Memory B cell (primary cell): ENCODE measurements at places on chromosomes 2 and 18.

GRCh38 chr18:2402084-2402483 is 169.2 kb downstream of the METTL4 start:
- no peak overlapping the region for H3K4me3 ChIP-seq
- no peak for DNase-seq
- no peaks in the 10 kb centered on the region for H3K36me3 ChIP-seq
- no peak overlapping the region for H3K27ac ChIP-seq
- peaks cover 1% of the 10 kb centered on the region for H3K27me3 ChIP-seq
- no peaks in the 10 kb centered on the region for H3K4me1 ChIP-seq

DNA sequence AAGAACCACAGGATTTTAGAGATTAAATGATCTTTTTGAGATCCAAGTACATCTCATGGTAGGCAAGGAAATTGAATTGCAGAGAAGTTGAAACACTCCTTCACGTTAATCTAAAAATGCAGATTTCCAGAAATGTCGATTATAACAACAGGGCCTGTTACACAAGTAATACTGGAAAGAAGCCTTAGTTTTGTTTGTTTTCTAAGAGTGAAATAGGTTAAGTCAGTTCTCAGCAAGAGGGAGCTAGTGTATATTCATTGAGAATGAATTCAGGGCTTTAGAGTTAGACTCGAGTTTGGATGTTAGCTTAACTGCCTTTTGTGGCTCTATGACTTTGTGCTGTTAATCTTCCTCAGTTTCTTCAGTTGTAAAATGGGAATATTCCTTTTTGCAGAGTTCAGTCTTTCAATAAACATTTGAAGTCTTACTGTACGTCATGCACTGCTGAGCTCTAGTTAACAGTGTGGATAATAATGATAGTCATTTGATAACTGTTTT is 926 bp downstream of the NDUFV2 start:
- H3K4me3 ChIP-seq: peak overlapping the region; percentile 97
- H3K27me3 ChIP-seq: no peaks in the 10 kb centered on the region
- H3K27ac ChIP-seq: peak overlapping the region; percentile 93
- DNase-seq: no peak

DNA sequence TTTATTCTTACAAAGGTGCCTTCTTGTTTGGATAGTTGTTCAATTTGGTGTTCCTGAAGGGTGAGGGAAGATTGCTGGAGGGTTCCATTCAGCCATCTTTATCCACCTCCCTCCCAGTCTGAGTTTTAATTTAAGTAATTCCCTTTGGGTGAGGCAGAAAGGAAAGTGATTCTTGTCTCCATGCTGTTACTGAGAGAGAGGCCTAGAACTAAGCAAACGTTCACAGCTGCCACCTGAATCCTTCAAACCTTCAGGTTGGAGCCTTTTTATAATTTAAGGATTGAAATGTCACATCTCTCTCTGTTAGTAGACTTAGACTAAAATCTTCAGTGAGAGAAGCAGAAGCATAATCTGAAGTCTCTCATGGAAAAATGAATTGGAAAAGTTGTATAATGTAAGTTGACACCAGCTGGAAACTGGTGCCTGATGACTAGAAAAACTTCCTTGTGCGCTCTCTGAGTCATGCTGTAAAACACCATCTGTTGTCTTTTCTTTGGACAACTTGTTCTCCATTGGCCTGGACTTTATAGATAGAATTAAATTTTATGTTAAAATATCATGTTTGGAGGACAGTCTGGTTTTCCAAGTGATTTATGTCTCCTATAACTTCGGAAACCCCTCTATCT is 14.6 kb downstream of the STRADB start:
- no peaks in the 10 kb centered on the region for H3K27me3 ChIP-seq
- H3K4me3 ChIP-seq: no peak overlapping the region
- no peak overlapping the region for H3K27ac ChIP-seq
- peaks cover 52% of the 10 kb centered on the region for H3K36me3 ChIP-seq

DNA sequence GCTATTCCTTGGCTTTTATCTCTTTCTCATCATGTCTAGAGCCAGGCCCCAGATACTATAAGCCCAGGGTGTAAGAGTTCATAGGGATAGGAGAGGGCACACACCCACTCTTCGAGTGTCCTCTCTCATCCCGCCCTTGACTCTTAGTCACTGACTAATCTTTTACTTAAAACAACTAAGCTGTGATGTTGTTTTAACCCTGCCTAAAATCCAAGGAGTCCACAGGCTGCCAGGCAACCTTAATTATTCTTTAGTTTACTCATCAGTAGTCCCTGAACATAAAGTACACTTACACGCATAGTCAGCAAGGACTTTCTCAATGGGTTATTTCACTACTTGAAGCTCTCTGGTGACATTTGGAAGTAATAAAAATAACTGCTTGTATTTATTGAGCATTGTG is 28.4 kb downstream of the GREB1L start:
- no peak overlapping the region for H3K4me3 ChIP-seq
- H3K27me3 ChIP-seq: peaks cover 4% of the 10 kb centered on the region
- H3K36me3 ChIP-seq: no peaks in the 10 kb centered on the region
- no peak for DNase-seq
- H3K27ac ChIP-seq: no peak overlapping the region
